ENCODE measurements at places on chromosomes 2 and 18.
A peak's percentile ranks its signal among the peaks of the same experiment; 100 is the strongest.

GRCh38 chr18:68822926-68823325, 25.0 kb downstream of the CCDC102B start:
- DNase-seq: no peak

GRCh38 chr2:29241341-29241740, 126.1 kb downstream of the CLIP4 start:
- no peak for DNase-seq

DNA sequence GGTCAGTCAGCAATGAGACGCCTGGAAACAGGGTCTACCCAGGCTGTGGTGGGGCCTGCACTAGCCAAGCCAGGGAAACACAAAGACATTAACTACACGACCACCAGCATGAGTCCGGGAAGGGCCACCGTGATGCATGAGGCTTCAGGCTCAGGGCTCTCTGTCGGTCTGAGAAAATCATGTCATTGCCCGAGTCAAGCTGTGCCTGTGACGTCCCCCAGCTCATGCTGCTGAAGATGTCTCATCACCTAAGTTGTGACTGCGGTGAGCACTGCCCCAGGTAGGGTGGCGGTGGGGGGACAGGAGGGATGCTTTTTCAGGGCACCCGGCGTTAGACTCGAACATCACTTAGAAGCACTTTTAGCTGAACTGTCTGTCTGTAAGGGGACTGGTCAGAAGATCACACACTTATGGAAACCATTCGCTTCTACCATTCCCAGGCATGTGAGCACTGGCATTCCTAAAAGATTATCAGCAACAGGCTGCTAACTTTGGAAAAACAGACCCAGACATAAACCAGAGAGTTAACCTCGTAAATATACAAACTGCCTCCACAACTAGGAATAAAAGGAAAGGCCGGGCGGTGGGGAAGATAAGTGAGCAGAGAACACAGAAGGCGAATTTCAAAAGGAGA, 234.5 kb downstream of the HDAC4 start:
- DNase-seq: no peak

DNA sequence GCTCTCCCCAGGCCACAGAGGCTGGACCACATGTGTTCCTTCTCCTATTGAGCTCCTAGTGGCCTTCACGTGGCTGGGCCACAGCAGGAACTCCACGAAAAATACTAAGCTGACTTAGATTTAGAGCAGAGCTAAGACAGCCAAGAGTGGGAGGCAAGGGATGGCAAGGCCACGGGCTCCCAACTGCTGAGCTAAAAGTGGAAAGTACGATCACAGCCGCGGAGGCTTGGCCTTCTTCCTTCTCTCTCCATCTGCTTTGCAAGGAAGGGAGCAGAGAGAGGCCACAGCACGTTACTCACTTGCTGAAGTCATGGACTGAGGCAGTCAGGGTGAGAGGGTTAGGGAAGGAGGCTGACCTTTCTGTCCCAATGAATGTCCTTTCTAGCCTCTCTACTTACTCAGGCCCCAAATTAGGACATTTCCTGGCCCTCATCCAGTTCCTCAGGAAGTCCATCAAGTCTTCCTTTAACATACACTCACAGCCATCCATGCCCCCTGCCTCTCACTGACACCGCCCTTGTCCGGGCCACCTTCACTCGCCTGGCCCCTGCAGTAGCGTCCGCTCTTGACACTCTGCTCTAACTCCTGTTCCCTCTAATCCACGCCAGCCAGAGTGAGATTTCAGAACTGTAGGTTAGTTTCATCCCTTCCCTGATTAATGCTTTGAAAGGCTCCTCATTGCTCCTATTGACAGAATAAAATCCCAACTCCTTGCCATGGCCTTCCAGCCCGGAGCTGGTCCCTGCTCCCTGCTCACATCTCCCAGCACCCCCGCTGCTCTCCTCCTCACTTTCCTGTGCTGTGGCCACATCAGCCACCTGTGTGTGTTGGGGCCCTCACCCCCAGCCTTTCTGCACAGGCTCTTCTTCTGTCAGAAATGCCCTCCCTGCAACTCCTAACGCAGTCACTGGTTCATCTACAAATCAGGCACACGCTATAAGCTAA, 204.2 kb downstream of the CYP26B1 start:
- DNase-seq: peak; percentile 39

DNA sequence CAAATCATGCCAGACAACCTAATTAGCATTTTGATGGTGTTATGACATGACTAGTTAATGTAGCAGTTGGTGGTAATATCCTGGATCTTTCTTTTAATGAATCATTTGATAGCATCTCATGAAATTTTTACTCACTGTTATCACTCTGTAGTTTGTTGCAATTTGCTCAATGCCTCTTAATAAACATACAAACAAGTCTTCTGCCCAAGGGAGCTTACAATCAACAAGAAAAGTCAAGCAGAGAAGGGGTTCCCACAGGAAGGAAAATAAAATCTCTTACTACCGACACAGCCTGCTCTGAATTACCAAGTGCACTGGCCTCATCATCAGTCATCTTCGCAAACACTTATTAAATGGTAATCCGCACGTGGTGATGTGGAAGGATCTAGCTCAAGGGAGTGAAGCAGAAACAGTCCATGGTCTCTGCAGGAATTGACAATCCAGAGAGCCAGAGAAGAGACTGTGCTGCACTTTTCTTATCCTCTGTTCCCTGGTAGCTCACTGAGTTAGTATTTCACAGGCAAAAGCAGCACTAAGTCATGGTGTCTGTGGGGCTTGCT, 263.5 kb downstream of the EPHA4 start:
- DNase-seq: no peak

DNA sequence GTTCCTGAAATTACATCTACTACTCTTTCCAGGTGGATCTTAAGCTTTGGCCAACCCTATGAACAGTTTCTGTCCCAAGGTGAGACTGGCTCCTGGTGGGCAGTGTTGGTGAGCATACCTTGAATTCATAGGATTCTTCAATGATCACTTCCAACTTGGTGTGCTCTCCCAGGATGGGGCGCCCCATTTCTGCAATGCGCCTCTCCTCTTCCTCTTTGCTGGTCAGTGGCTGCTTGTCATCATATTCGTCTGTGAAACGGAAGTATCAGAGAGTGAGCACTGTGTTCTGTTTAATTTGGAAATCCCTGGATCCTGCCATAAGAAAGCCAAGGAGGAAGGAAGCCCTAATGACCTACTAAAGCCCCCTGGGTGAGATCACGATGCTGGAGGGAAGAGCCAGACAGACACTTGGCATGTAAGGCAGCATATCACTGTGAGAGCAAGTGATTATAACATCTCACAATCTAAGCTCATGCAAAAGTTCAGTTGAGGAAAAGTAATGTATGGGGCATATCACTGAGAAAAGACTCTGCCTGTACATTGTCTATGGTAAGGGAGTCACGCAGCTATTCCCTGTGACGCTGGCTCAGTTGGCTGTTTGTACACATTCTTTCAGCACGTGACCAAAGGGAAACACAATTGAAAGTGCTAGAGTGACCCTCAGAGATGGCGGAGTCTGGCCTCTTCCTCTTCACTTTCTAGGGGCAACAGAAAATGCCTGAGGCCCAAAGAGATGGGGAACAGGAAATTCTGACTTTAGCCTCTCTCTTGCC, 287.0 kb downstream of the SLC8A1 start:
- DNase-seq: no peak

GRCh38 chr18:48908916-48909315, 41.8 kb downstream of the SMAD7 start:
- DNase-seq: no peak

DNA sequence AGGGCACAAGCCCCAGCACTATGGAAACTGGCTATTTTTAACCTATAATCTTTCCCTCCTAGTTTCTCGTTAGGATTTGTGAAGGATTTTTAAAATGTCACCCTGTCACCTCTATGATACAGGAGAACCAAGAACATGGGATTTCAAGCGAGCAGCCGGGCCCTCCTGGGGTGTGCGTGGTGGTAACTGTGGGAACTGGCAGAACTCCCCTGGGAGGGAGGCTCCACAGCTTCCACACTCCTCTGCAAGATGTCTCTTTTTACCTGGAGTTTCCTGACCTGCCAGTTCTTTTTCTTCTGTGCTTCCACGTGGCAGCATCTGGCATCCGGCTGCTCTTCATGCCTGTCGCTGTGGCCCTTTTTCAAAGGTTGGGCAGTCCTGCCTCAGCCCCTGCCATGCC, 386.3 kb upstream of the MYT1L start:
- DNase-seq: no peak

DNA sequence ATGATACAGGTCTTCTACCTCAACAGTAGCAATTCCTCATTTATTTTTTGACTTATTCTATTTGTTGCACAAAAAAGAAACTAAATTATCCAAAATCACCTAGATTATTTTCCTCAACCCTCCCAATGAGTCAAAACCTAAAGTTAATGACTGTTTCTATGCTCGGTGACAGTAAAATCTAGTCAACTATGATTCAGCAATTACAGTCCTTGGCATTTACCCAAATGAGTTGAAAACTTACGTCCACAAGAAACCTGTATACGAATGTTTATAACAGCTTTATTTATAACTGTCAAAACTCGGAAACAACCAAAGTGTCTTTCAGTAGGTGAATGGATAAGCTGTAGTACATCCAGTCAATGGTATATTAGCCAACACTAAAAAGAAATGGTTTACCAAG, 439.3 kb downstream of the CBLN2 start:
- no peak for DNase-seq

DNA sequence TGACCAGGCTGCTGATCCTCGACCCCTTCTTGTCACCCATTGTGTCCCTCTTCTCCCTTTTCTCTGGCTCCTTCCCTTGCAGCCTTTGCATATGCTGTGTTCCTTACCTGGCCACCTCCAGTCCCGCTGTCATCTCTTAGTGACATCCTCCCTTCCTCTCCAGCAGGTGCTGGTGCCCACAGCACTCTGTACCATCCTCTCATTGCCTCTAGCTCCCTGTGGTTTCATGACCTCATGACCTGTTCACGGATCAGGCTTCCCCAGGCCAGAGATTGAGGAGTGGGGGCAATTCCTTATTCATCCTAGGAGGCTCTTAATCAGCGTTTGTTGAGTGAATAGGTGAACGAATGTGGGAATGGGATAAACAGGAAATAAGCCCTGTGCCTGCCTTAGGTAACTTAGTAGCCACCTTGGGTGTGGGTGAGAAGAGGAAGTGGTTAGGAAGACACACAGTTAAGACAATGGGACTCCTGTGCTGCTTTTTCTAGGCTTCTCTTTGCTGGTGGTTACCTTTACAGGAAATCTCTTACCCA, 35.5 kb downstream of the ITGA6 start:
- no peak for DNase-seq

DNA sequence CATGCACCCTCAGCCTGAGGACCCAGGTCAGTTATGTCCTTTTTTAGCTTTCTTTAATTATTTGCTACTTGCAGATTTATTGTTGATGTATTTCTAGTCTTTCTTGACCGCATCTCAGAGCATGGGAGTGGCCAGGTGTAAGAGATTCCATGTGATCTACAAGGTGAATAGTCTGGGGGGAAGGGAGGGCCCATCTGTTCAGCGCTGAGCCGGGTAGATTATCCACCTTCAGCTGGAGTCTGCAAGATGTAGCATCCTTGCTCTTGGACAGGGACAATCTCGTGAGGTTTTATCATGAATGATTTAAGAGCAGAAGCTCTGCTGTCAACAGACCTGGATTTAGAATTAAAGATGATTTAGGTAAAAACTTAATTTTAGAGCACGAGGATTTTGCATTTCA, 12.0 kb upstream of the DGKD start:
- DNase-seq: no peak

GRCh38 chr2:134289225-134289624, 35.4 kb downstream of the MGAT5 start:
- no peak for DNase-seq

DNA sequence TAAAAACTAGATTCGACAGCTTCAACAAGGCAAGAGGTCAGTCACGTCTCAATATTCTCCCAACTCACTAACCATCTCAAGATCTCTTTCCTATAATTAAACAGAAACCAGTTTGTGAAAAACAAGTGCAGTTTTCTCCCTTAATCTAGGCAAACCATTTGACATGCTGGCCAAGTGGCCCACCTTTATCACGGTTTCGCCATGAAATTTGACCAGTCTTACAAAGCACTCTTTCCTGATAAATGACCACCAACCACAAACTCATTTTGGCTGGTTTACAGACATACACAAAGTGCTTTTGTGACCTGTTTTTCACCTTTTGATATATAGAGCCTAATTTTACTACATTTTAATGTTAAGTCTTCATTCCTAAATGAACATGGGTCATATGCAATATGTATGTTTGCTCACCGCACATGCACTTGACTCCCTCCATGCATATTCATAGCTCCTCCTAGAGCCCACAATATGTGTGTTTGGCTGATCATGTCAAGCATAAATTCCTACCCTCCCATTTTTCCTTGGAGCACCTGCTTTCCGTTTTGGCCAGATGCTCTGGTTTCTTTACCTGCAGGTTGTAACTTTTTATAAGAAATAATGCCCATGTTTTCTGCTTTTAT, 385.1 kb downstream of the RAD51AP2 start:
- no peak for DNase-seq

DNA sequence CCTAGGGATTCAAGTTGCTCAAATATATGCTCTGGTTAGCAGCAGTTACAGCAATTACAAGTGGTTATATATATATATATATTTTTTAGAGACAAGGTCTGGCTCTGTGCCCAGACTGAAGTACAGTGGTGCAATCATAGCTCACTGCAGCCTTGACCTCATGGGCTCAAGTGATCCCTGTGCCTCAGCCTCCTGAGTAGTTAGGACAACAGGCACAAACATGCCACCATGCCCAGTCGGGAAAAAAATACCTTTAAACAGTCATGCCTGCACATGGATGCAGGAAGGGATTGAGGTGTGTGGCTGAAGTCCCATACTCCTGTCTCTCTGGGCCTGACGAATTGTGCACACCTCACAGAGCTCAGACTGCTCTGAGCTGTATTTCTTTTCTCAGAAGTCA, 19.6 kb upstream of the DNAH7 start:
- DNase-seq: peak; percentile 48

- DNase-seq: no peak
Measured at GRCh38 chr18:63637703-63638102, 6.4 kb downstream of the SERPINB4 start.

DNA sequence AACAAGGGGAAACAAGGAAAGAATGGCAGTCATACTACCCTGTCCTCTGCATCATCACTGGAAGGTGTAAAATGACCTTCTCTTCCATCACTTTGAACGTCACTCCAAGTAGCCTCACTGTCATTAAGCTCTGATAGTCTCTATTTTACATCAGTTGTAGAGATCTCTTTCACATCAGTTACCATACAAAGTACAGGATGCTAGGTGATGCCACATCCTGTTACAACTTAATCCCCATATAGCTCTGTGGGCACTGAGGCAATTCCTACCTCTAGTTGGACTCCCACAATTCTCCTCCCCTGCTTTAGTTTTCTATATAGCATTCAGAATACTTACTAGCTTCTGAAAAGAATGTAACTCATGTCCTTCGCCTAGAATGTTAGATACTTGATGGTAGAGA, 55.1 kb upstream of the TTC27 start:
- DNase-seq: no peak

- DNase-seq: peak; percentile 4
Measured at GRCh38 chr2:62309465-62310091, 113.7 kb downstream of the B3GNT2 start.
